ENCODE measurements at places on chromosomes 7 and 10.

DNA sequence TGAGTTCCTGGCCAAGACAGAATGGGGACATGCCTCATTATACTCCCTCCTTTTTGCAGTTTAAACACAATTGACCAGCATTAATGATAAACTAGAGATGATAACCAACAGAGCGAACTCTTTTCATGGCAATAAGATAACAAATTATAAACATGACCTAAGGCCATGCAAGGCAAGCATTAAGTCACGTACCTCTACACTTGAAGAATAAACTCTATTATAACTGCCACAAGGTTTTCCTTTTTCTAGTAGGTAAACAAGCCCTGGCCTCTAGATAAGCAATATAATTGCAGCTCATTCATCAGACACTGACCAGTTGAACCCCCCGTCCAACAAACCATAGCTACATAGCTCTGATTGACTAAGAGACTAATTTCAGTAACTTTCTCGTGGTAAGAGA, 767.0 kb downstream of the GRM8 start:
- no peak for DNase-seq

DNA sequence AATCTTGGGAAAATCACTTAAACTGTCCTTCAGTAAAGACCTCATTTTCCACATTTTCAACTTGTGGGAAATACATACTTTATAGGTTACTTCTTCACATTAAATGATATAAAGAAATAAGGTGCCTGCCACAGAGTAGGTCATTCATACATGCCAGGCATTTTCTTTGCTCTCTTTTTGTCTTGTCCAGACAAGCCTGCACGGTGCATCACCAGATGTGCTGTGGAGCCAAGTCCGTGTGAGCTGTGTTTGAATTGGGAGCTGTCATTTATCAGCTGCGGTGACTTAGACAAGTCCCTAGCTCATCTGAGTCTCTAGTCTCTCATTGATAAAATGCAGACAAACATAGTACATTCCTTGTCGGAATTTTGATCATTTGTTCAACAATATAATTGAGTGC, 432.9 kb downstream of the SORCS3 start:
- no peak for DNase-seq

DNA sequence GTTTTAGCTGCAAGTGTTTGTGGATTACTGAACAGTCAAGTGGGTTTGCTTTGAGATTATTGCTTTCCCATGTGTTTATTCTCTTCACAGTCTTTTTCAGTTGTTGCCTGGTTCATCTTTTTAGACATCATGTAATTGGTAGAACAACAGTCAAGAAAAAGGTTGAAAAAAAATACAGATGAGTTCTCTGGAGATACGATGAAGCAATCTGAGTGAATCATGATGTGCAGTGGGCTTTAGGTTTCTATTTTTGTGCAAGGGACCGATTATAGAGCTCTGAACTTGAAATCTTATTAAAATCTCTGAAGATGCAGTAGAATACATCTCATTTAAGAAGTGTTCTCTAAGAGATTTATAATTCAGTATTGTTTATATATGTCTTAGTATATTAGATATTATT, 145.7 kb downstream of the SDK1 start:
- DNase-seq: no peak

GRCh38 chr7:69708857-69709256, 110.6 kb downstream of the AUTS2 start:
- DNase-seq: no peak

GRCh38 chr7:76352193-76352592, 6.6 kb downstream of the YWHAG start:
- no peak for DNase-seq

DNA sequence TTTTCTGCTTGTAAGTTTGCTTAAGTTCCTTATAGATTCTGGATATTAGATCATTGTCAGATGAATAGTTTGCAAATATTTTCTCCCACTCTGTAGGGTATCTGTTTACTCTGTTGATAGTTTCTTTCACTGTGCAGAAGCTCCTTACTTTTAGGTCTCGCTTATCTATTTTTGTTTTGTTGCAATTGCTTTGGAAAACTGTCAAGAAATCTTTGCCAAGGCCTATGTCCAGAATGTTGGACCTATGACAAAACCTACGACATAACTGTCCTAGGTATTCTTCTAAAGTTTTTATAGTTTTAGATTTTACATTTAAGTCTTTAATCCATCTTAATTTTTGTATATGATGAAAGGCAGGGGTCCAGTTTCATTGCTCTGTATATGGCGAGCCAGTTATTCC, 27.4 kb downstream of the COA1 start:
- no peak for DNase-seq

- DNase-seq: no peak
Measured at GRCh38 chr10:34555653-34556052, 259.4 kb downstream of the PARD3 start.
